Stimulated activated naive CD4-positive, alpha-beta T cell (primary cell): ENCODE measurements at places on chromosomes 2 and 18.

DNA sequence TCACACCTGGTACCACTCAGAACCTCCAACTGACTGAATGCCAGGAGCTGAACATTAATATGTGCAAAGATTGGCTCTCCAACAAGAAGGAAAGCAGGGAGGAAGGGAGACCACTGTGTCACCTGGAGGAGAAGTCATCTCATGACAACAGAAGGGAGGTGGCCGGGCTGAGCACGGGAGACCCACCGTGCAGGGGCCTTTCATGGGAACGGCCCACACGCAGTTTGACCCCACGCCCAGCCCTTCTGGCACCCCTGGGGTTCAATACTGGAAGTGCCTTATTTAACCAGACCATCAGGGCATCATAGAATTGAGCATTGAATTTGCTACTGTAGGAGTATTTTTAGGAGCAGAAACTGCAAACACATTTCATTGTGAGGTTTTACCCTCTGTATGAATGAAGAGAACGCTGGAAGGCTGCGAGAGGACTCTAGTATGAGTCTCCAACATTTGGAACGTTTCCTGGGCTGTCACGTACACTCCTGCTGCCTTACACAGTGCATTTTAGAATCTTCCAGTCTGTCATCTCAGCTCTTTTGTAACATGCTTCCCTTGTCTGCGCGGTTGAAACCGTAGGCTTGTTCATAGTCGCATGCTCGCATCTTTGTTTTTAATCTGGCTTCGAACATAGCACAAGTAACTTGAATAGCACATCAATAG lies 132.1 kb downstream of the NFATC1 start:
- DNase-seq, result no peak

DNA sequence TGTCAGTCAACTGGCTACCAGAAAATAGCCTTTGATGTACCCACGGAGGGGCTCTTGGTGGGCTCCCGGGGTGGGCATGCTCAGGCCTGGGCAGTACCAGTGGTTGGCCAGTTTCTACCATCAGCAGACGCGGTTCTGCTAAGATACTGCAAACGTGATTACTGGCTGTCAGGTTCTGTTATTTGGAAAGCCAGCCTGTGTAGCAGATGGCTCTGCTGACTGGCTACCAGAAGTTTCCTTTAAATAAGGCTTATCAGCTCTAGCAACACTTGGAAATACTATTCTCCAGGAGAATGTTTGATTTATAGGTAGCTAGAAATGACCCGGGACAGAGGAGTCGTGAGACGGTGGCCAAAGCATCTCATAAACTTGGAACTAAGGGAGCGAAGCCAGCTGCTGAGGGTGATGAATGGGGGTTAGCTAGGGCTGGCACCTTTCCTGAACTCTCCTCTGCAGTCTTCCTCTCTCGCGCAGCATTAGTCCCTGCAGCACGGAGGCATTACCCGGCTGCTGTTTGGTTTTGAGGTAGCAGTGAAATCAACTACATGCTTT lies 171.9 kb downstream of the AGAP1 start:
- no peak for DNase-seq

GRCh38 chr2:117486081-117486480 lies 328.4 kb upstream of the DDX18 start:
- no peak for DNase-seq

- DNase-seq, result no peak
These were observed 296.6 kb upstream of the CRIM1 start for GRCh38 chr2:36058953-36059352.

DNA sequence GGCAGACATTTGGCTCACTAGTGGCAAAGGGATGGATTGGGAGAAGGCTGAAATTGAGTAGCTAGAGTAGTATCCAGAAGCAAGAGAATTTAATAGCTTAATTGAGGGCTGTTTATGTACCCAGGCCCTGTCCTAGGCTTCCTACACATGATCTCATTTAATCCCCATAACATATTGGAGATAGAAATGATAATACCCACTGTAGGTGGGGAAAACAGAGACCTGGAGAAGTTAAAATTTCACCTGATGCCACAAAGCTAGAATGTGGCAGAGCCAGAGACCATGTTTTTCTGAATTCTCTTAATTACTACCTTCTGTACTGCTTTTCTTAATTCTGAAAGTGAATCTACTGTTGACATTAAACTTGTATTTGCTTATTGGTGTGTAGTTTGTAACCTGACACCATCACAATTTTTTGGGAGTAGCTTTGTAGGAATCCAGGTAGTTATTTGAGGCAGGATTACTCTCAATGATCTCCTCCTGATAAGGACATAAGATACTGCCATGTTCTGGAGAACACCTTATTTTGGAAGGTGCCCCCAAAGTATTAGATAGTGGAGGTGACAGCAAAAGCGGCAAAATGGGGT lies 42.2 kb downstream of the RAB10 start:
- DNase-seq, result no peak

- no peak for DNase-seq
These were observed 130.3 kb upstream of the RAB12 start for GRCh38 chr18:8478968-8479370.

DNA sequence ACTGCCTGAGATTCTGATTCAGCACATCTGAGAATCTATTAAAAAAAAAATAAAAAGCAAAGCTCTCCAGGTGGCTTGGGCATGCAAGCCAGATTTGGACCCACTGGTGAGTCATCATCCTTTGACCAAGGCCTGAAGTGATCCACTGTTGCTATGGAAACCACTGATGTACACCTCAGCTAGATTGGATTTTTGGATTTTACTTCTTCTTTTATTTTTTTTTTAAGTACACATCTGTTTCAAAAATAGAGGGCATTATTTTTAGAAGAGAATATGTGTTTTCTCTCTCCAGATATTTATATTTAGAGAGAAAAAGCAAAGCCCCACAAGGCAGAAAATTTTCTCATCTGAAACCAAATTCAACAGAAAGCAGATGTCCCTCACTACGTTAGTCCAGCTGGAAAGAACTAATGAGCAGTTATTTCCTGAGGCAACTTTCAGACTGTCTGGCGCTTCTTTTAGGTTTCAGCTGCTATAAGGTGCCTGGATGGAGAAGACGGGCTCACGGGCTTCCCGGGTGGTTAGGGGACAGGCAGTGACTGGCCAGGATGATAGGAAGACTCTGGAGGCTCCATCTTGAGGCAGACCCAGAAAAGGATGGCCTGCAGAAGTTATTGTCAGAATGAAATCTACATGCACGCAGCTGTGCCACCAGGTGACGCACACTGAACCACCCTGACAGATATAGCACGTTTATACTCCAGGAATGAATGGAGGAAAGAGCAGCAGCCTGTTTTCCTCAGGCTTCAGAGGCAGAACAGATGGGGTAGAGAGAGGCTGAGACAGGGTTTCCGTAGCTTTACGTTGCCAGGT lies 50.5 kb downstream of the MRPL35 start:
- DNase-seq, result no peak

GRCh38 chr18:13112982-13113381 lies 105.6 kb upstream of the LDLRAD4 start:
- no peak for DNase-seq

- no peak for DNase-seq
These were observed 320.0 kb downstream of the FSIP2 start for GRCh38 chr2:186058614-186059013.

DNA sequence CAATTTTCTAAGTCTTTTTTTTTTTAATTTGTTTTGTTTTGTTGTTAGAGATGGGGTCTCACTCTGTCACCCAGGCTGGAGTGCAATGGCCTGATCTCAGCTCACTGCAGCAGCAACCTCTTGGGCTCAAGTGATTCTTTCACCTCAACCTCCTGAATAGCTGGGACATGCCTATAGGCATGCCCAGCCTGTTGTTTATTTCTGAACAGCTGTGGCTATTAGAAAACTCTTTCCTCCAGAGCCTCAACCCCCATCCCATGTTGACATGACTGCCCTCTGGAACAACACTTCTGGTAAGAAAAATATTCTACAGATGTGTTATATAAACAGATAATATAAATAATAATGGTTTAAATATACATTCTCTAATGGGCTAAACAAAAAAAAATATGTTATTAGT lies 44.4 kb upstream of the TWSG1 start:
- no peak for DNase-seq

- DNase-seq, result no peak
These were observed 61.7 kb downstream of the KCMF1 start for GRCh38 chr2:85032621-85033020.

- no peak for DNase-seq
These were observed 17.5 kb downstream of the LYPD1 start for GRCh38 chr2:132652474-132652873.
